Vagina (tissue), 2 donors: ENCODE measurements at places on chromosomes 16 and 17.

- DNase-seq, result no peak
These were observed 4.4 kb downstream of the TEDC2 start for GRCh38 chr16:2464333-2464732.

GRCh38 chr16:69424935-69425784, 741 bp downstream of the CYB5B start:
- DNase-seq, result no peak

DNA sequence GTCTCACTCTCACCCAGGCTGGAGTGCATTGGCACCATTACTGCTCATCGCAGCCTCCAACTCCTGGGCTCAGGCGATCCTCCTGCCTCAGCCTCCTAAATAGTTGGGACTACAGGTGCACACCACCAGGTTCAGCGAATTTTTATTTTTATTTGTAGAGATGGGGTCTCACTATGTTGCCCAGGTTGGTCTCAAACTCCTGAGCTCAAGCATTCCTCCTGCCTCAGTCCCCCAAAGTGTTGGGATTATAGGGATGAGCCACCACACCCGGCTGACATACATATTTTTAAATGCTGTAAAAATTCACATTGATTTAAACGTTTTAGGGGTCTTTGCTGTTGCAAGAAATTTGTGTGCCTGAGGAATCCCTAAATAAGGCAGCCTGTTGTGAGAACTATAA, 24.8 kb upstream of the SEC14L1 start:
- no peak for DNase-seq

GRCh38 chr16:67551972-67552371, 10.4 kb upstream of the CTCF start:
- DNase-seq, result no peak

- no peak for DNase-seq
These were observed 14.6 kb downstream of the HSD11B2 start for GRCh38 chr16:67445441-67445912.

DNA sequence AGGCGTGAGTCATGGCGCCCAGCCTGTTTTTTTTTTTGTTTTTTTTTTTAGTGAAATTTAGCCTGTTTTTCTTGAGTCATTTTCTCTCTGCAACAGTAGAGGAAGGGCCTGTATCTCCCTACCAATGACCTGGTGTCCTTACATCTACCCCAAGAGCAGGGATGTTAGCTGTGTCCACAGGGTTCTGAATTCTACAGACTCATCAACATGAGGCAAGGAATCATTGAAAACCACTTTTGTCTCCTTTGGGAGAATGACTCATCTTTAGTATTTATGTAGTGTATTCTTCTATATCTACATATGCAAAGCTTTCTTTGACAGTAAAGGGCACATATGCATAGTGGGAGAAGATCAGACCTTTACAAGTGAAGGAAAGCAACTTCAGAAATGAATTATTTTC, 105.3 kb downstream of the SPECC1 start:
- no peak for DNase-seq

DNA sequence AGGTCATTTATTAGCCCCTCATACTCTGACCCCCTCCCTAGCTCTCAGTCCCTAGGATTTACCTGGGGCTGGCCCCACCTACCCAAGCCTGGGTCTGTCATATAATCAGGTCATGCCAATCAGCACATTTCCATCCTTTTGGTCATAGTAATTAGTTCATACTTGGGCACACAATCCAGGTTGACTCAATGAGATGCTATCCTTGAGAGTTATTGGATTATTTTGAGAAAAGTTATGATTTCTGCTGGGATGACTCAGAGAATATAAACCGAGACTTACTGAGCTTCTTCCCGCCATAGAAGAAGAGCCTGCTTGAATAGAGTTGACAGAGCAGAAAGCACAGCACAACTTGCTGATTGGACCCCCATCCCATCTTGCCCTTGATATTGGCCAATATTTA, 331.5 kb downstream of the CBLN1 start:
- no peak for DNase-seq

GRCh38 chr16:3171855-3172593, 16.0 kb upstream of the OR1F1 start:
- no peak for DNase-seq
